ENCODE measurements at places on chromosomes 11 and 22. TPM values are rescaled to one million over a fixed set of nuclear protein-coding genes. Genes with fewer than 3 reads are reported as not detected.

DNA sequence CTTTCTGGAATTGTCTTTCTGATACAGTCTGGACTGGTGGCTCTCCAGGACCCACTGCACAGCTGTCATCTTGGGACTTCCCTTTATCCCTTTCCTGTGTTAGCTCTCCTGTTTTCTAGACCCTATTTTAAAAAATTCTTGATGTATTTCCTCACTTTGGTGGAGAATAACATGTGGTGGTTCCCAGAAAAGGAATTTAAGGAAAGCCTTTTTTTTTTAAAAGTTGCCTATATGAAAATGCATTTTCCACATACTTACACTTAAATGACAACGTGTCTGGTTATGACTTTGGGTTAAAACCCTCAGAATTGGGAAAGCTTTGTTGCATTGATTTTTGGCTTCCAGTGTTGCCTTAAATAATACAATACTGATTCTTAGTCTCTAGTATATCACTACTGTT is 400.7 kb downstream of the TMEM135 start:
- no peak for DNase-seq

- peak; percentile 85 for DNase-seq
These were observed 187.2 kb downstream of the MAML2 start for GRCh38 chr11:96155627-96156378.

Gene TNNT3
- 54.3 TPM for total RNA-seq

Gene SMARCB1
- 48.3 TPM for total RNA-seq

- DNase-seq, result no peak
These were observed 94.1 kb upstream of the NNMT start for GRCh38 chr11:114202011-114202609.

- DNase-seq, result peak; percentile 53
These were observed 8.4 kb downstream of the FAM83F start for GRCh38 chr22:40002935-40003715.

Gene H19
- total RNA-seq, result 318 TPM

Gene SCO2
- 5.1 TPM for total RNA-seq

Gene OSM
- 1.4 TPM for total RNA-seq

DNA sequence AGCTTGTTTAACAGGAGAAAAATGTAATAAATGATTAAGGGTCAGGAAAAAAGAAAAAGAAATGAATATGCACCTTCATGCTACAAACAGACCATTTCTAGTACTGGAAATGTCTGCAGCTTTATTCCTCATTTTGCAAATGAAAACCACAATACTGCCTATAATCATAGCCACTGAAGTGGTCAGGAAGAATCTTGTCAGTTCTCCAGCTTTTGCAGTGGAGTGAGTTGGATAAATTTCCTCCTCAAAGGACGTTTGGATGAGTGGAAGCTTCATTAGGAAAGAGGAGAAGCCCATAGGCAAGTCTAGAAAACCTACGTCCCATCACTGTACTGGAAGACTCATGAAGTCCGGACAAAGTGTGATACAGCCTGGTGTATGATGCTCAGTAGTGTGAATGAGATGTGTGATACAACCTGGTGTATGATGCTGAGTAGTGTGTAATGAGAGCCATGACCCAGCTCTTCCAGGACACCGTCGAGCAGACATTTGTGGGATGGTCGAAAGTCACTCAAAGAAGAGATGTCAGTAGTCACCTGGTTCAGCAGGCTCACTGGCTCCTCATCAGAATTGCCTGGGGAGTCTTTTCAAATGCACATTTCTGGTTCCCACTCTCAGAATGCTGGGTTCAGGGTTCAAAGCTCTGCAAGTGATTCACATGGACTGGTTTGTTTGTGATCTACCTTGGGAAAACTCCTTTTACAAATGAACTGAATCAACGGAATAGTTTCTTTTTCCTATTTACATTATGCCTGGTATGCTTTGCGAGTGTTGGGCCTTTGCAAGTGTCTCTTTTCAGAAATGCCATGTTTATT is 101.3 kb downstream of the PDHX start:
- DNase-seq, result no peak

- DNase-seq, result no peak
These were observed 610.7 kb downstream of the NTM start for GRCh38 chr11:131980888-131981668.

DNA sequence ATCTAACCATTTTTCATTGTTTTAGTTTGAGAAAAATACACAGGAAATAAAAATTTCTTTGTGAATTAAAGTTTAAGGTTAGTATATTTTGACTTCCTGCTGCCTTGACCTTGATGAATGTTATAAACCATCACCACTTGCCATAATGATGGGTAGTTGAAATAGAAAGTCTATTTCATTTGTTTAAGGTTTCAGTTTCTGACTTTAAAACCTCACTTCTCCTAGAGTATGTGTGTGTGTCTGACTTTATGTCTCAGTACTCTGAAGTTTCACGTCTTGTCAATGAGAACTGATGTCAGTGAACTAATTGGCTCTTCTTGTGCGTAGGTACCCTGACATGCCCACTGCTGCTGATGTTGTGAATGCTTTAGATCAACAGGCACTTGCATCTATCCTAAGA is 188.2 kb downstream of the METTL15 start:
- DNase-seq, result no peak

Gene PGR
- 14.1 TPM for total RNA-seq

GRCh38 chr22:49483281-49483870 is 344.3 kb downstream of the BRD1 start:
- no peak for DNase-seq

DNA sequence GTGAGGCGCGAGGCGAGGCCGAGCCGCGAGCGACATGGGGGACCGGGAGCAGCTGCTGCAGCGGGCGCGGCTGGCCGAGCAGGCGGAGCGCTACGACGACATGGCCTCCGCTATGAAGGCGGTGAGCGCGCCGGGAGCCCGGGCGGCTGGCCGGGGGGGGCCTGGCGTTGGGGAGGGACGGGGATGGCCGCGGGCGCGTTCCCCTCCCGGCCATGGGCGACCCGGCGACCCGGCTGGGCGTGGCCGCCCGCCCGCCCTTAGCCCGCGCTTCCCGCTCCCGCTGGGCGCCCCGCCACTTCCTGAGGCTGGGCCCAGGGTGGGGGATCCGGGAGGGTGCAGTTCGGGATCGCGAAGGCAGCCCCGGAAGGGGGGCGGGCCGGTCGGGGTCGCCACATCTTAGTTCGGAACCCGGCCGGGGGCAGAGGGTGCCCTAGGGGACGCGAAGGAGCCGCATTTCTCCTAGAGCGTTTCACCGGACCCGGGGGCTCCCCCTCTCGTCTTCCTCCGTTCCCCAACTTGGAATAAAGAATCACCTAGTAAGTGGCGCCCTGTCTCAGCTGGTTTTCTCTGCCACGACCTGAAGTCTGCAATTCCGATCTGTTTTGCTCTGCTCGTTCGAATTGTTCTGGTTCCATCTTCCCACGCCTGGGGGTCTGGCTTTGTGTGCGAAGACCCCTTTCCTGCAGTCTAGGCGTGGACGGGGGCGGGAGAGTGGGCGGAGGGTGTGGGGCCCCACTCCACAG is 536 bp downstream of the YWHAH start:
- peak; percentile 75 for DNase-seq

DNA sequence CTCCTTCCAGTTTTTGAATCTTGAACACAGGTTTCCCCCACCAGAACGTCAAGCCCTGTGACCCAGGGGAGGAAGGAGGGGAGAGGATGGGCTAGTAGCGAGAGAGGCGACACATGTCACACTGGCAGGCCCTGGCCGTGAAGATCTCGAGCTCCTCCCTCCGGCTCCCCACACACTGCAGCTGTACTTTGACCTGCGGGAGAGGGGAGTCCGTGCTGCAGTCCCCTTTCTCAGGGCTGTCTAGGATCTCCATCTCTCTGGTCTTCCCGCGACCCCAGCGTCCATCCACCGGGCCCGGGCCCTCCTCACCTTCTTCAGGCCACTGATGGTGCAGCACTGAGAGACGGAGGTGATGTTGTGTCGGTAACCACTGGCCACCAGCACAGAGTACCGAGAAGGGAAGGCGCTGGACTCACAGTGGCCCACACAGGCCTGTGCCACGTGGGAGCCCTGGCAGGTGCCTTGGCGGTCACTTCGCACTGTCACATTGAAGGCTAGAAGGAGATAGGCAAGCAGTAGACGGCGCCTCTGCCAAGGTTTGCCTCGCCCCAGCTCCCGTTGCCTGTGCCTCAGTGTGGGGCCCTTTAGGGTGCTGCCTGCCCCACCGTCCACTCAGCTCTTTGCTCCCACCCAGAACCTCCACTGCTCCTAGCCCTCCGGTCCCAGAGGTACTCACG is 873 bp downstream of the GPHA2 start:
- DNase-seq, result no peak

GRCh38 chr22:24030186-24030702 is 19.1 kb downstream of the CABIN1 start:
- no peak for DNase-seq

DNA sequence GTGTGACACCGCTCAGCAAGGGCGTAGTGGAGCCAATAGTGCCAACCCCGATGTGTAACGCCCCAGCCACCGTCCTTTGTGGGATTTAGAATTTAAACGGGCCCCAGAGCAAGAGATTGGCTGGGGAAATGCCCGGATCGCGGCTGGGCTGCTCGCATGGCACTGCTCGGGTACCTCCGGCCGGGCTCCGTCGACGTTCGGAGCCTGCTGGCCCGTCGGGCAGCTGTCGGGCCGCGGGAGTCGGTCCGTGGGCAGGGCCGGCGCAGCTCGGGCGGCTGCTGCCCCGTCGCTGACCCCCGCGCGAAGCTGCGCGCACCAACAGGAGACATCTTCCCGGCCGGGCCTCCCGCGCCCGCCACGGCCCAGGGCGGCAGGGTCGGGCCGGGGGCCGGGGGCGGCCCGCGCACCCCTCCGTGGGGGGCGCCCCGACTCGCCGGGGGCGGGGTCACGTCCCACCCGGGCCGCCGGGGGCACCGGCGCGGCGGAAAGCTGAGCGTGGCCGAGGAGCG is 1.3 kb upstream of the KDM2A start:
- no peak for DNase-seq

- no peak for DNase-seq
These were observed 43.4 kb upstream of the SC5D start for GRCh38 chr11:121249039-121249663.

DNA sequence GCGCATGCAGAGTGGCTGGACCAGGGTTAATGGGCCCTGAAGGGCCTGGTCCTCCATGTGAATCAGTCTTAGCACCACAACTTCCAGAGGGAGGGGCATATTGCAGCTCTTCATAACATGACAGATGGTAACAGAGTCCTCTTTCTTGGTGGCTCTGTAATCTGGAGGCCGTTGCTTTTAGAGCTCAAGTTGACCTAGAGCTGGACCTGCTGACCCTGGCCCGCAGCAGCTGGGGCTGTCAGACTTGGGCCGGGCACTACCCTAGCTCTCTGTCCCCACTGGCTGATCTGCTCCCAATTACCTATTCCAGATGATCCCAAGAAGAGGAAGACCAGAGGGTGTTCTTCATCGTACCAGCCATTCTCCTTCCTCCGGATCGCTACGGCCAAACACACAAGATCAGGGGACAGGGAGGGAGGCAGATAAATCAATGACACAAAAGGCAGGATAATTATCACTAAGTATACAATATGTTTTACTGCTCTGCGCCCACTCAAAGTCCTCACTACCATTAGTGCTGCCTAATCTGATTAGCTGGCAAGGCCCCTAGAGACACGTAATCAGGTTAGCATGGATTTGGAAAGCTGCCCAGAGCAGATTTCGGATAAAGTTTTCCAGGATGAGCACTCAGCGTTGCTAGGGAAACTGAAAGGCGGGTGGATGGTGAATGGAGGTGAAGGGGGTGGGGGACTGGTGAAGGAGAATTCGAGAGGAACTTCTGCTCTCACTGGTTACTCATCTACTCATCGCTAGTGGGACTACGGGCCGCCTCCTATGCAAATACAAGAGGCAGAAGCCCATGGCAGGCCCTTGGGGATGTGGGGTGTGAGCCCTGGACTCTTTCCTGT is 64.5 kb upstream of the PHOX2A start:
- no peak for DNase-seq

GRCh38 chr11:60871378-60872061 is 4.2 kb downstream of the ZP1 start:
- DNase-seq, result no peak

DNA sequence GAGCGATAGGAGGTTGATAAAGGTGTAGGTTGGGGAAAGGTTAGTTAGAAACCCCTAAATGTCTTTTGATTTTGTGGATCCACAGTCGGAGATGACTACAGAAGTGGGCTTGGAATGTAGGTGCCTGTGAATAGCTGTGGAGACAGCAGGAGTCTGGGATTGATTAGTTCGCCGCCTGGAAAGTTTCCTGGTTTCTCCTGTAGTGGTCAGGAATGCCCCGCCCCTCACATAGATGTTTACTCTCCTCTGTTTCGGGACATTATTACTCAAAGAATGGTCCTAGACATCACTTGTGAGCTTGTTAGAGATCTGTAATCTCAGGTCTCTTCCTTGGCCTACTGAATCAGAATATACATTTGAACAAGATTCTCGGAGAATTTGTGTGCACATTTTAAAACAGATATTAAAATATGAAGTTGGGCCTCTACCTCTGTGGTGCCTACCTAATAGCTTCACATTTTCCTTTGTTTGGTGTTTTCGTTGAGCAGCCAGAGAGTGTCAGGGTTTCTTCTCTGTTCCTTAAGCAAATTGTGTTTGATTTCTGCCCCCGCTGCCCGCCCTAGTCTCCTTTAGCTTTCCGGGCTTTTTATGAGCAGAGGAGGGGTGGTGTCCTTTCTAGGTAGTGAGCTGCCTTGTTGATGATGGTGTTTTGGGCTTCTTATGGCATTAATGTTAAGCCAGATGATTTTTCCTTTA is 89.4 kb downstream of the PPP6R3 start:
- DNase-seq, result no peak

Measured in aorta (tissue), 5 donors.